ENCODE measurements at places on chromosomes 2 and 18.

GRCh38 chr2:165497659-165498317 is 28.3 kb downstream of the CSRNP3 start:
- DNase-seq: no peak

- DNase-seq: no peak
Observed at GRCh38 chr2:38598200-38598990, 4.3 kb downstream of the HNRNPLL start.

DNA sequence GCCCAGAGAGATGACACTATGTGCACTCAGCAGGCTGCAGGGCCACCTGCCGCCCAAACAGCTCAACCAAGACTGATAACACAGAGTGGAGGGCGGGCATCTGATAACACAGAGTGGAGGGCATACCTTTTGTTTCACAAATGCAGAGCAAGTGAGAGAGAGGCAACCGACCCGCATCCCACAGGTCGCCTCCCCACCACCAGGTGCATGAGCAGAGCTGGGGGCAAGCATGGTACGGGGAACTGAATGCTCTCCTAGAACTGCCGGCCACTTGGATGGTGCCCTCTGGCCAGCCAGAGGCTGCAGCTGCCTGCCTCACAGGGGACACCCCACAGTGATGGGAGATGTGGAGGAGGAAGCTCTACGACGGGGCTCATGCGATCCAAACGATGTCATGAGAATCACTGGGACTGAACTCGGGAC is 49.5 kb downstream of the ANO7 start:
- DNase-seq: no peak

GRCh38 chr2:188813857-188814256 is 160.3 kb upstream of the COL3A1 start:
- DNase-seq: no peak

DNA sequence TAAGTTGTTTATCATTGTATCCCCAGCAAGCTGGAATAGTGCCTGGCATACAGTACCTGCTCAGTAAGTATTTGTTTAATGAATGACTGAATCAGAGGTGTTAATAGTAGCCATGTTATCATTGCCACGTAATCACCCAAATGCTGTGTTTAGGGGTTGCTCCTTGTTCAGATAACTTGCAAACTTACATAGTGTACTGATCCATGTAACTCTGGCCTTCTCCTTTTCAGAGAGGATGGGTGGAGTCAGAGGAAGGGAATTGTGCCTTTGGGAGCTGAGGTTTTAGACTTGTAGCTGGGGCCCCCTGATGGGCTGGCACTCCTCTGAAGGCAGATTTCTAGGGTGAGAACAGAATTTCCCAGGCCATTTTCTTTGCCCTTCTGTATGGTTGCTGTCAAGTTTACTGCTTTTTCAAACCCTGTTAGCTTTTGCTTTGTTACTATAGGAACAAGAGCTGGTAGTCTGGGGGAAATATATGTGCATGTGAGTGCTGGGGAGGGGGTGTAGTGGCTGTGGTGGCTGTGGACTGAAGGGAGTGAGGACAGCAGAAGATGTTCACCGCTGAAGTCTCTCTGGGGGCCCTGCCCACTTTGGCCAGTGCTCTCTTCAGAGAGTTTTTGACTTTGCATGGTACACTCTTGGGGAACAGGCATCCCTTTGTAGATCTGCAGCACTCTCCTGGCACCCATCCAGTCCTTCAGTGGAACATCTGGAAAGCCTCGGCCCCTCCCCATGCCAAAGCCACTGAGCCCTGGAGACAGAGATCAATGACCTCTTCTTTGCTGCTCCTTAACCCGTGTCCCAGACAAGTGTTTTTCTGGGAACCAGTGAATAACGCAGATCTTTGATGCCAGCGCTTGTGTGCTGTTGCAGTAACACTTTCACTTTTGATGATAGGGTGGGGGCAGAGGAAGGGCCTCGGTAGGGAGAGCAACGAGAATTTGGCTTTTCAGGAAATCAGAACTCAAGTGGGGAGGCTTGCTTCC is 209.0 kb downstream of the PRKCE start:
- DNase-seq: no peak

GRCh38 chr2:80185091-80185490 is 119.5 kb downstream of the LRRTM1 start:
- no peak for DNase-seq

- no peak for DNase-seq
Observed at GRCh38 chr2:32697156-32697555, 69.3 kb downstream of the TTC27 start.
